ENCODE measurements at places on chromosomes 12 and 14. TPM values are rescaled to one million over a fixed set of nuclear protein-coding genes. Genes with fewer than 3 reads are reported as not detected.

RESF1 gene
- 17.7 TPM for total RNA-seq

DNA sequence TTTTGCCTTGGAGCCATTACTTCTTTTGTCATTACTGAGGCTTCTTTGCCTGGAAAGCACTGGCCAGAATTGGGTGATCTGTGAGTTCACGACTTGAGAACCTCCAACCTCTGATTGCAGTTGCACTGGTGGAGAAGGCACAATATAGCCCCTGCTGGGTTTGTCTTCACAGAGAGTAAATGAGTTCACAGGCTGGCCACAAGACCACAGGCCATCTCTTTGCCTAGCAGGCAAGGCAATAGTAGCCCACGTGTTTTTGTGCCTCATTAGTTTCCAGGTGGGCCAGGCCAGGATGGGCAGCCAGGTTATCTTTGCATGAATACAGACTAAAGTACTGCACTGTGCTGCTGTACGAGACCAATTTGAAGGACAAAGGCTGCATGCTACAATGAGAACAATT lies 468.8 kb downstream of the NRXN3 start:
- DNase-seq = no peak

CDCA4 gene
- total RNA-seq = 49.7 TPM

DNA sequence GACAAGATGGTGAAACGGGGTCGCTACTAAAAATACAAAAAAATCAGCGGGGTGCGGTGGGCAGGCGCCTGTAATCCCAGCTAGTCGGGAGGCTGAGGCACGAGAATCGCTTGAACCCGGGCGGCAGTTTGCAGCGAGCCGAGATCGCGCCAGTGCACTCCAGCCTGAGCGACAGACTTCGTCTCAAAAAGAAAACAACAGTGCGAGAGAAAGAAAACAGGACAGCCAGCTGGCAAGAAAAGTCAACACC lies 633 bp upstream of the RNU4-2 start:
- DNase-seq = no peak

DNA sequence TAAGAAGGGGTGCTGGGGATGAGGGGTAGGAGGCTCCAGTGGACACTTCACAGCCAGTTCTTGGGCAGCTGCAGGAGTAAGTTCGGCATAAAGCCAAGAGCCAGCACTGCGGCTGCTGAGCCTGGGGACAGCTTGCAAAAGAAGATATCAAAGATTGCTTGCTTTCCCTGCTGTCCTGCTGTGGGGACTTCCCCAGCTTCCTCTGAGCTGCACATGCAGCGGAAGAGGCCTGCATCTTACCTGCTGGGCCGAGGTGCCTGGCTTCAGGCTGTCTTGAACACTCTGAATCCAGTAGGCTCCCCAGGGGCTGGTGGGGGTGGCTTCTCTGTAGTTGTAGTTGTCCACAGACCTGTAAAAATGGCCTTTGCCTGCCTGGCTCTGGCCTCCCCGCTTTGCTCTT lies 1.3 kb downstream of the CHGA start:
- DNase-seq = no peak

- no peak for DNase-seq
Measured at GRCh38 chr12:65162609-65163008, 6.8 kb upstream of the LEMD3 start.

DNA sequence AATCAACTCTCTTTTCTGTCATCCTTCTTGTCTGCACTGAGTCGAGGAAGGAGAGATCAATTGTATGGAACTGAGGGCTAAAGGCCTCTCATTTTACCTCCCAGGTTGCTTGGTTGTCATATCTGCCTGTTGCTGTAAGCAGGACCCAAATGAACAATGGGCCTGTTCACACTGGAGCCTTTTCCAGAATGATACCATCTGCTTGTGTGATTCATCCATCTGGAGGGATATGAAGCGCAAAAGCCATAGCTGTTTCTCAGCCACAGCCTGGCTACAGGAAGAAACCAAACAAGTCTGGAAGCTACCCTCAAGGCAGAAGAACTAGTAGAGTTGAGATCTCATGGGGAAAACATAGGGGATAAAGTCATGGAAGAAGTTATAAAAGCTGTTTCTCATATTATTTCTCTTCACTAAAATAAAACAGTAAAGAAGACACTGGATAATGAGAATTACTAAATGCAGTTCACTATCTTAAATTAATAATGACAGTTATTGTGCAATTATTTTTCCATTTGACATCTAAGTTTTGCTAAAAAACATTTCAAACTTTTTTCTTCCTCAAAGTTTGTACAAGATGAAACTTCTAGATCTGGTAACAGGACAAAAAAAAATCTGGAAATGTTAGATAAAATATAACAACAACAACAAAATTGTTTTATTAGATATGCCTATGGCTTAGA lies 106.3 kb downstream of the SPTSSA start:
- DNase-seq = no peak

DNA sequence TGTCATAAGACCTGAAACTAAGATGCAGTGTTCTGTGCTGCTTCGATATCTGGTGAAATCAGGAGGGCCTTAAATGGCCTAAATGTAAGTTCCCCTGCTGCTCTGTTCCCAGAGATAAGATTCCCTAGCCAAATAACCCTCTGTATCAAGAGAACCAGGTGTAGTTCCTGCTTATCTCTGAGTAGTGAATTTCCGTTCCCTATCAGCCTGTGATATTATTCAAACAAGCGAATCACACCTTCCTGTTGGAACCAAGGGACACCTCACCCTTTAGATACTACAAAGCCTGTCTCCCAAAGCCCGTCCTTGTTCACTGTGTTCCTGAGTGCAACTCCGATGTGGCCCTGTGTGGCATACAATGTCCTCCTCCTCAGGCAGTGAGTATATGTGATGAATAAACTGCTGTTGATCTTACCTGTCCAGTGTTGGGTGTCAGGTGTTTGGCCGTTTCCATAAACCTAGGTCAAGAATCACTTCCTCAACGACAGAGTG lies 52.2 kb upstream of the COCH start:
- no peak for DNase-seq

DNA sequence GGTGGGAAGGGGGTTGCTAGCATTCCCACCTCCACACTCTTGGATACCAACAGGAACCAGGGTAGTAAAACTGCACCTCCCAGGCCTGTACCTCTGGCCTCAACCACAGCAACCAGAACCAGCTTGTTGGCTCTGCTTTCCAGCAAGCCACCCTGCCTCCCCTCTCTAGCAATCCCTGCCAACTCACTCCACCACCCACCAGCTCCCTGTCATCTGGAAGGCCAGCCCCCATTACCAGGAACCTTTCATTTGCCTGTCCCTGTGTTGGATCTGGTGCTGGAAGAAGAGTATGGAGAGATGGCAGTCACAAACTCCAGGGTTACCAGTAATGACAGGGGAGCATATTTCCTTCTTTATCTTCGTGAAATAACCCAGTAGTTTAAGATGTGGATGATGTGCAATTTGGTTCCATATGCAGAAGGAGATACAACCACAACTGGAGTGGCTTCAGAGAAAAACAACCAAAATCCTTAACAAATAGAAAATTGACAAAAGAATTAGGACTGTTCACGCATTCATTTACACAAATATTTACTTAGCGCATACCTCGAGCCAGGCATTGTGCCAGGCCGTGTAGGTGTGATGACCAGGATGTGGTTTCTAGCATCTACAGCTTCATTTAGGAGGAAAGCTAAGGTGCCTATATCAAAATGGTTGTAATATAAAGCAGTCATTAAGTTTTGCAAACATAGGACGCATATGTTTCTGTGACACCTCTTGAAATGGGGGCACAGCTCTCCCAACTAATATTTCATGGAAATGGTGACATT lies 3.4 kb downstream of the B4GALNT3 start:
- no peak for DNase-seq

IL26 gene
- 0.64 TPM for total RNA-seq

FOXN4 gene
- not detected for total RNA-seq

SPIC gene
- not detected for total RNA-seq

All from MG63 (cell line).